Vagina (tissue), 2 donors: ENCODE measurements at places on chromosomes 3 and 15.

DNA sequence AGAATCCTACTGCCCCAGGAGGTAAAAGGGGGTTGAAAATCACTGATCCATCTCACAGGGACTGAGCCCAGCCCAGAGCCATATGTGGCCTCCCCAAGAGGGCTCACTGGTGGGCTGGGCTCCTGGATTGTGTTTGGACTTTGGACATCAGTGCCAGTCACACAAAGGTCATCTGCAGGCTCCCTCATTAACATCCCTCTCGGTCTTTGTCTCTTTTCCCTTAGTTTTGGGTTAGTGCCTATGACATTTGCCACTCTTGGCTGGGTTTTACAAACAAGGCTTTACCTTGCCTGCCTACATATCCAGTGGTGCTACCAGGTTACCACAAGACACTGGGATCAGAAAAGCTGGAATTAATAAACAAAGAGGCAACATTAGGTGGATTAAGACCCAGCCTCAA lies 27.9 kb downstream of the IFT122 start:
- no peaks in the 10 kb centered on the region for H3K4me1 ChIP-seq
- H3K36me3 ChIP-seq = peaks cover 5% of the 10 kb centered on the region
- no peak for DNase-seq

- H3K27me3 ChIP-seq = no peaks in the 10 kb centered on the region
- peaks cover 26% of the 10 kb centered on the region for H3K4me1 ChIP-seq
- H3K4me3 ChIP-seq = no peak overlapping the region
- H3K36me3 ChIP-seq = no peaks in the 10 kb centered on the region
- DNase-seq = no peak
Observed at GRCh38 chr3:11136116-11136515, 18.2 kb upstream of the HRH1 start.

GRCh38 chr3:39990532-39990931 lies 181.1 kb downstream of the MYRIP start:
- H3K27ac ChIP-seq = no peak overlapping the region
- H3K27me3 ChIP-seq = no peaks in the 10 kb centered on the region
- no peaks in the 10 kb centered on the region for H3K4me1 ChIP-seq
- H3K36me3 ChIP-seq = no peaks in the 10 kb centered on the region
- no peak for DNase-seq

GRCh38 chr15:46934851-46935250 lies 782.5 kb upstream of the SEMA6D start:
- H3K4me3 ChIP-seq = no peak overlapping the region
- H3K27me3 ChIP-seq = no peaks in the 10 kb centered on the region
- H3K4me1 ChIP-seq = no peaks in the 10 kb centered on the region
- no peak overlapping the region for H3K27ac ChIP-seq
- H3K36me3 ChIP-seq = no peaks in the 10 kb centered on the region

GRCh38 chr15:92528736-92529135 lies 126.8 kb downstream of the FAM174B start:
- no peak overlapping the region for H3K4me3 ChIP-seq
- no peaks in the 10 kb centered on the region for H3K36me3 ChIP-seq
- no peak for DNase-seq
- no peak overlapping the region for H3K27ac ChIP-seq
- H3K27me3 ChIP-seq = no peaks in the 10 kb centered on the region

DNA sequence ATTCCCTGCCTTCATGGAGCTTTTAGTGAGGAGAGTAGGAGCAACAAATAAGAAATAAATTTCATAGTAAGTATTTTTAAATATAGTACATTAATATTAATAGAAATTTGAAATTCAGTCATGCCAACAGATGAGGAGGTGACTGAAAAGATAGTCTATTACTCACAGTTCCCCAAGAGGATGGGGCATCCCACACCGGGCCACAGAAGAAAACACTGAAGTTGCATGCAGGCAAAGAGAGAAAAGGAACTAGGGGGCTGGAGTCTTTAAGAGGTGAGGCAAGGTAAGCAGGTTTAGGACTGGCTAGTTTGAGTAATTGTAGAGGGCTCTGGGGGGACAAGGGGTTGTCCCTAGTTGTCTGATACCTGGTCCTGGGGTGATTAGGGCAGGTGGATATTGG lies 120.1 kb upstream of the UMPS start:
- DNase-seq = no peak
- H3K27me3 ChIP-seq = no peaks in the 10 kb centered on the region
- no peaks in the 10 kb centered on the region for H3K4me1 ChIP-seq
- no peak overlapping the region for H3K27ac ChIP-seq
